GM12878 (cell line): ENCODE measurements at places on chromosomes 3 and 15. TPM values are rescaled to one million over a fixed set of nuclear protein-coding genes. Genes with fewer than 3 reads are reported as not detected.

GRCh38 chr3:71709908-71710511, 15.2 kb downstream of the EIF4E3 start:
- no peak overlapping the region for H3K4me3 ChIP-seq
- no peak overlapping the region for H3K27ac ChIP-seq
- no peaks in the 10 kb centered on the region for H3K36me3 ChIP-seq
- no peak for DNase-seq

GRCh38 chr15:82595766-82596165, 51.4 kb downstream of the CPEB1 start:
- no peak for DNase-seq
- no peak overlapping the region for H3K4me3 ChIP-seq
- no peak overlapping the region for H3K27ac ChIP-seq
- no peaks in the 10 kb centered on the region for H3K4me1 ChIP-seq

DNA sequence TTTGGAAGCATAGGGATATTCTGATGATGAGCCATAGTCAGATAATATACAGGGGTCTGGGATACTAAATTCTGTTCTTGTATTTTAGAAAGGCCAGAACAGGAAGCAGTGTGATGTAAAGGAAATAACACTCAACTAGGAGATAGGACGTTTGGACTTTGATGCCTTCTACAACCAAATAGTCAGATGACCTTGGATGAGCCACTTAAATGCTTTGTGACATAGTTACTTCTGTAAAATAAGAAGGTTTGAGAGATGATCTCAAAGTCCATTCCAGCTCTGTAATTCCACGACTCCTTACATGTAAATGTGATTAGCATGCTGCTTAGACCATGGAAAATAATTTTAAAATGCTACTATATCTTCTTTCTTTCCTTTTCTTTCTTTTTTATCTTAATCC, 29.5 kb upstream of the CCDC54 start:
- no peak overlapping the region for H3K27ac ChIP-seq
- H3K4me1 ChIP-seq = no peaks in the 10 kb centered on the region
- no peaks in the 10 kb centered on the region for H3K36me3 ChIP-seq
- DNase-seq = no peak
- no peaks in the 10 kb centered on the region for H3K27me3 ChIP-seq
- no peak overlapping the region for H3K4me3 ChIP-seq

DNA sequence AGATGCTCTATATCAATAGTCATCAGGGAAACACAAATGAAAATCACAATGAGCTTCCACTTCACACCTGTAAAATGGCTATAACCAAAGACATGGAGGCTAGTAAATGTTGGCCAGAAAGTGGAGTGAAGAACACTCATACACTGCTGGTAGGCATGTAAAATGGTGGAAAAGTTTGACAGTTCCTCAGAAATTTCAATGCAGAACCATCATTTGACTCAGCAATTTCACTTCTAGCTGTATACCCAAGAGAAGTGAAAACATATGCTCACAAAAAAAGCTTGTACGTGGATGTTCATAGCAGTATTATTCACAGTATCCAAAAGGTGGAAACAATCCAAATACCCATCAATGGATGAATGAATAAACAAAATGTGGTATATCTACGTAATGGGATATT, 19.2 kb upstream of the TOP2B start:
- H3K27ac ChIP-seq = no peak overlapping the region
- no peak for DNase-seq
- no peak overlapping the region for H3K4me3 ChIP-seq
- no peaks in the 10 kb centered on the region for H3K4me1 ChIP-seq

The SCN11A gene
- polyA plus RNA-seq = 0.03 and 0.06 TPM in 2 replicates

The RLBP1 gene
- not detected in 2 replicates for polyA plus RNA-seq

The FSIP1 gene
- polyA plus RNA-seq = 0.28 and 0.59 TPM in 2 replicates

The BSN gene
- polyA plus RNA-seq = 0.01 and 0.03 TPM in 2 replicates

The TRIM42 gene
- polyA plus RNA-seq = not detected in 2 replicates

DNA sequence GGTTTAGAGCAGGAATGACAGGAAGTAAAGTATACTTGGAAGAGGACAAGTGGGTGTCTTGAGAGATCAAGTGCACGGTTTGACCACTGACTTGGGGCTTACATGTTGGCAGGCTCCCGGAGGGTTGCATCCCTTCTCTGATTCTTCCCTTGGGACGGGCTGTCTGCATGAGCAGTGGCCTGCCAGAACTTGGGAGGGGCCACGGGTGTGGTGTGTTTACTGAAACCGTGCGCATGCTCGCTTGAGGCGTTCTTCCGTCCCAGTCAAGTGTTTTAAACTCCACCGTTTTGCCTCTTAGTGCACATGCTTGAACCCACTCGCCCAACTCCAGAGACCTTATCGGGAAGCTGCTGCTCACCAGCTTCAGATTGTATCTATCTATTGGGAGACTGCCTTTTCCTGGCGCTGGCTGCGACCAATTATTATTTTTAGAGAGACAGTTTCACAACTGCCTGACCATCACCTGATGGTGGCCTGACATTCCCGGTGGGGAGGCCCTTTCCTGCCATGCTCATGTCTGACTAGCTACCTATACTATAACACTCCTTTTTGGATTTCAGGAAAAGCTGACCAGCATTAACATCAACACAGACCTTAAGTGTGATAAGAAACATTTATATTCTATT, 14.9 kb upstream of the C3orf22 start:
- H3K4me3 ChIP-seq = no peak overlapping the region
- no peak overlapping the region for H3K27ac ChIP-seq
- H3K36me3 ChIP-seq = no peaks in the 10 kb centered on the region
- H3K4me1 ChIP-seq = no peaks in the 10 kb centered on the region
- no peak for DNase-seq

The ACTRT3 gene
- 0.12 and 0.58 TPM in 2 replicates for polyA plus RNA-seq

DNA sequence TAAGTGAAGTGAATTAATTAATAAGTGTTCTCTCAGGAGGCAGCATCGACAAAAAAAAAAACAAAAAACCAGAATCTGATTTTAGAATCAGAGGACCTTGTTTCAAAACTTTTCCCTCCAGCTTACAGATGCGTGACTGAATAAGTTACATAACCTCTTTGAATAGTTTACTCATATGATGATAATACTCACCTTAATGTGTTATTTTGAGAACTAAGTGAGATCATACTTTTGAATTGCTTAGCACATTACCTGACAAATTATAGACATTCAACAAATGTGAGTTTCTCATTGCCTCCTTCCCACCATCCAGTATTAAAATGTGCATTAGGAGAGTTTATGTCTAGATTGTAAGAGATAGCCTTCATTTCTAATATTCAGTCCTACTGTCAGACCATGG, 94.0 kb downstream of the SOX2 start:
- no peaks in the 10 kb centered on the region for H3K36me3 ChIP-seq
- no peaks in the 10 kb centered on the region for H3K4me1 ChIP-seq
- no peak overlapping the region for H3K4me3 ChIP-seq
- DNase-seq = no peak

DNA sequence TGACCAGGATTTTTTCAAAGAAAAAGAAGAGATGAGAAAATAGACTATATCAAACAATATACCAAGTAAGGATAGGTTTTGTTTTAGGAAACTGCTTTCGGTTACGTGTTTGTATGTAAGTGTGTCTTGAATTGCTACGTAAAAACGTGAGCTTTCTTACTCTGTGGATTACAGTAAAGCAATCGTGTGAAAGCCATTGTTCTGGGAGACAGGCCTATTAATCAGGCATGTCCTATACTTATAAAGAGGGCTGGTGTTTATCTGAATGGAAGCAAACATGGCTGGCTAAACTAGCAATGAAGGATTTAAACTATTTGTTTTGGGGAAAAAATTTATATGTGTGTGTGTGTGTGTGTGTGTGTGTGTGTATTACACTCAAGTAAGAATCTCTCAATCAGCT, 2.6 kb downstream of the EHHADH start:
- no peaks in the 10 kb centered on the region for H3K27me3 ChIP-seq
- no peak for DNase-seq
- H3K4me1 ChIP-seq = no peaks in the 10 kb centered on the region
- no peaks in the 10 kb centered on the region for H3K36me3 ChIP-seq
- H3K4me3 ChIP-seq = no peak overlapping the region

The TNFAIP8L3 gene
- polyA plus RNA-seq = not detected in 2 replicates

- H3K27ac ChIP-seq = no peak overlapping the region
- no peaks in the 10 kb centered on the region for H3K36me3 ChIP-seq
- no peak for DNase-seq
- H3K4me3 ChIP-seq = no peak overlapping the region
Observed at GRCh38 chr3:173395412-173396181, 1.9 kb upstream of the NLGN1 start.

The TMEM212 gene
- not detected in 2 replicates for polyA plus RNA-seq

GRCh38 chr3:62433396-62433795, 60.0 kb upstream of the FEZF2 start:
- H3K27me3 ChIP-seq = no peaks in the 10 kb centered on the region
- no peak for DNase-seq
- H3K4me1 ChIP-seq = no peaks in the 10 kb centered on the region
- H3K4me3 ChIP-seq = no peak overlapping the region
- no peaks in the 10 kb centered on the region for H3K36me3 ChIP-seq
- H3K27ac ChIP-seq = no peak overlapping the region

DNA sequence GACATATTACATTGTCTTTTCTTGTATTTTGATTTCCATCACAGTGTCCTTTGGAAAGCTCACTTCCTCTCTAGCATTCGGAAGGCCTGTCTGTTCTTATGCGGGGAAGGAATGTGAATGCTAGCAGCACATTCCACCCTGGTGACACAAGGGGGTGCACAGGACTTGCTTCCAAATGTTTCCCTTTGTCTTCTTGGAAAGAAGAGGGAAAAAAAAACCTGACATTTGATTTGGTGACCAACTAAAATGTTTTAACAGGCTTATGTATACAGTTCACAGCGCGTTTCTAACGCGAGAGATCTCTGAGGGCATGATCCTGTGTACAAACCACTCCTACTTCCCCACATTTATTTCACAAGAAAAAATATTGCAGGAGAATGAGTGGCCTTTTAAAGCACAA, 107.6 kb upstream of the FXR1 start:
- H3K4me1 ChIP-seq = no peaks in the 10 kb centered on the region
- H3K27ac ChIP-seq = no peak overlapping the region
- no peaks in the 10 kb centered on the region for H3K27me3 ChIP-seq
- H3K4me3 ChIP-seq = no peak overlapping the region

- H3K27ac ChIP-seq = no peak overlapping the region
- DNase-seq = no peak
- no peaks in the 10 kb centered on the region for H3K4me1 ChIP-seq
- no peaks in the 10 kb centered on the region for H3K36me3 ChIP-seq
Observed at GRCh38 chr3:159667261-159667660, 321.4 kb upstream of the IL12A start.

GRCh38 chr15:94174399-94174802, 57.0 kb upstream of the MCTP2 start:
- no peaks in the 10 kb centered on the region for H3K4me1 ChIP-seq
- peak; percentile 30 for DNase-seq
- no peaks in the 10 kb centered on the region for H3K36me3 ChIP-seq
- no peak overlapping the region for H3K4me3 ChIP-seq
- no peak overlapping the region for H3K27ac ChIP-seq
- H3K27me3 ChIP-seq = no peaks in the 10 kb centered on the region

- H3K27ac ChIP-seq = peak overlapping the region; percentile 63; the same call in 1 of the 2 replicates
- peaks cover 5% of the 10 kb centered on the region for H3K4me1 ChIP-seq
- H3K4me3 ChIP-seq = peak overlapping the region; percentile 62
- no peaks in the 10 kb centered on the region for H3K27me3 ChIP-seq
Observed at GRCh38 chr3:150703299-150703755, 393 bp downstream of the ERICH6 start.

The IMP3 gene
- 204 and 217 TPM in 2 replicates for polyA plus RNA-seq

DNA sequence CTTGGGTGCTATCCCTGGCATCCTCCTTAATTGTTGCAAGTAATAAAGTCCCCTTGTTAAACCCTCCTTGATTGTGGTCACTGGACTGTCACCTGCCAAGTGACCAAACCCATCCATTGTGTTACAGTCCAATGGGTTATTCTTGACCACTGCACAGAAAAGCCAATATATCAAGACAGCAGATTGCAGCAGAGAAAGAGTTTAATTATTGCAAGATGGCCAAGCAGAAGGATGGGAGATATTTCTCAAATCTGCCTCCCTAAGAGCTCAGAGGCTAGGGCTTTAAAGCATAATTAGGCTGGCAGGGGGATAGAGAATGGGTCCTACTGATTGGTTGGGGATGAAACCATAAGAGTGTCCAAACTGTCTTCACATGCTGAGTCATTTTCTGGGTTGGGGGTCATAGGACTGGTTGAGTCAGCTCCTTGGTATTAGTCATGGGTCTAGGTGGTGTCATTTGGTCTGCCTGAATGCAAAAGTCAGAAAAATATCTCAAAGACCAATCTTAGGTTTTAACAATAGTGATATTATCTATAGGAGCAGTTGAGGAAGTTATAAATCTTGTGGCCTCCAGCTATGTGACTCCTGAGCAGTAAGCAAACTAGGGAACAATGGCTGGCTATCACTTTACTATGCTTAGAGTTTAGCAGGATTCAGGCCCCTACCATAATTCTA, 19.1 kb upstream of the XYLB start:
- H3K27ac ChIP-seq = no peak overlapping the region
- H3K4me3 ChIP-seq = no peak overlapping the region
- H3K4me1 ChIP-seq = no peaks in the 10 kb centered on the region

DNA sequence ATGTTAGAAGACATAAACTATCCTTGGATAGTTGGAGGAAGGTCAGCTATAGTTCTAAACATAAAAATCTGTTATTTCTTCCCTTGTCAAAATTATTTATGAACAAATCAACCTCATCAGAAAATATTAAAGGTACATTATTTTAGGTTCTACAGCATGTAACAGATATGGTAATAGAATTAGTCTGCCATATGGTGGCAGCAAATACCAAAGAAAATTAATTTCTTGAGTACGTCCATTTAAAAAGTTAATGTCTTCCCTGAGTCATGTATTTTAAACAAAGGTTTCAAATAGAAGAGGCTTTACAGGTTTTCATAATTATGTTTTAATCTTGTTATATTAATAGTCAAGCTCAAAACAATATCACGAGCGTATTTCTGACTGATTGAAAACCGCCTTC, 17.9 kb upstream of the ANKRD28 start:
- H3K27me3 ChIP-seq = no peaks in the 10 kb centered on the region
- H3K27ac ChIP-seq = no peak overlapping the region
- H3K4me3 ChIP-seq = no peak overlapping the region
- DNase-seq = no peak
- no peaks in the 10 kb centered on the region for H3K36me3 ChIP-seq

The MINAR1 gene
- 0.25 TPM in 1 of 2 replicates, not detected in the other for polyA plus RNA-seq

GRCh38 chr3:159650726-159651125, 337.9 kb upstream of the IL12A start:
- H3K4me3 ChIP-seq = no peak overlapping the region
- H3K36me3 ChIP-seq = no peaks in the 10 kb centered on the region
- no peak overlapping the region for H3K27ac ChIP-seq
- H3K4me1 ChIP-seq = no peaks in the 10 kb centered on the region

The SCAANT1 gene
- polyA plus RNA-seq = 0.95 TPM in 1 of 2 replicates, not detected in the other

DNA sequence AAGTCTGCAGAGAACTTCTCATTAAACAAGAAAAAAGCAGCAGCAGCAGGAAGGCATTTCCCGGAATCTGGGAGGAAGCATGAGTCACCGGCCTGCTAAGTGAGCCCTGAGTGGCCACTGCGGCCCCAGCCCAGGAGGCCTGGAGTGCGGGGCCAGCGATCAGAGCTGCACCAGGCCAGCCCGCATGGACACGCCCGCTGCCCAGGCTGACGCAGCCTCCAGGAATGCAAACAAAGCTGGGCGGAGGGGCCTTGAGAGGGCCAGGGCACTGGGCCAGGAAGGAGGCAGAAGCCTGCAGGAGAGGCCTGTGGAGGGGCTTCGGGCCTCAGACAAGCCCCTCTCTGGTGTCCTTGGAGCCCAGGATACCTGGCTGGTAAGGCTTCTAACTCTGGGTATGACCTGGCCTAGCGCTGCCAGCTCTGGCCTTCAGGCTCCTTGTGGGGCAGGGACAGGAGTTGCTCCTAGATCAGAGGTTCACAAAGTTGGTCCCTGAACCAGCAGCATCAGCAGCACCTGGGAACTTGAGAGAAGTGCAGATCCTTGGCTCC, 101.2 kb downstream of the SMAD6 start:
- no peak for DNase-seq
- H3K4me1 ChIP-seq = no peaks in the 10 kb centered on the region
- H3K27ac ChIP-seq = no peak overlapping the region
- H3K4me3 ChIP-seq = no peak overlapping the region
